ENCODE measurements at places on chromosomes 2 and 18. TPM values are rescaled to one million over a fixed set of nuclear protein-coding genes. Genes with fewer than 3 reads are reported as not detected.

The PNPT1 gene
- 23.2 TPM for total RNA-seq

The AKAIN1 gene
- not detected for total RNA-seq

The STAT4 gene
- total RNA-seq, result 27.2 TPM

The POU3F3 gene
- not detected for total RNA-seq

The GIGYF2 gene
- total RNA-seq, result 113 TPM

The POMC gene
- 3.1 TPM for total RNA-seq

The NCKAP5 gene
- total RNA-seq, result 3.2 TPM

- no peak for DNase-seq
- H3K27me3 ChIP-seq, result no peaks in the 10 kb centered on the region
- no peak overlapping the region for H3K4me3 ChIP-seq
These were observed 350.3 kb downstream of the LRATD1 start for GRCh38 chr2:14982790-14983189.

- no peak overlapping the region for H3K27ac ChIP-seq
- peaks cover 29% of the 10 kb centered on the region for H3K4me1 ChIP-seq
- peak; percentile 55 for DNase-seq
These were observed 16.3 kb downstream of the OTOF start for GRCh38 chr2:26461601-26462023.

DNA sequence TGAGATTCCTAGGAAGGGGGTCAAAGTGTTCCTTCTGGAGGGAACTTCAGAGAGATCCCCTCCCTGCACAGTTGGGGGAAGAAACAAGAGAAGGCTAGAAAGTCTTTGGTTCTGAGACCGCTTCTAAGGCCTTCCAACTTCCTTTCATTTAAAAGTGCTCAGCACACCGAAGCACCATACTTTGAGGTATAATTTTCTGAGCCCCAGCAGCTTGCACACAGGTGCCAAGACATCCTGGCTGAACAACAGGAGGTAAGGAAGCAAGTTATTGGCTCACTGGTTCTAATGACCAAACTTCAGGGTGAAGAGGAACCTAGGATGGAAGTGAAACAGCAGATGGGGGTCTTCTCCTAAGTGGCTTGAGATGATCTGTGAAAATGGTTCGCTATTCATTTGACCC lies 19.2 kb downstream of the TMEM177 start:
- no peak overlapping the region for H3K27ac ChIP-seq
- no peak overlapping the region for H3K4me3 ChIP-seq

DNA sequence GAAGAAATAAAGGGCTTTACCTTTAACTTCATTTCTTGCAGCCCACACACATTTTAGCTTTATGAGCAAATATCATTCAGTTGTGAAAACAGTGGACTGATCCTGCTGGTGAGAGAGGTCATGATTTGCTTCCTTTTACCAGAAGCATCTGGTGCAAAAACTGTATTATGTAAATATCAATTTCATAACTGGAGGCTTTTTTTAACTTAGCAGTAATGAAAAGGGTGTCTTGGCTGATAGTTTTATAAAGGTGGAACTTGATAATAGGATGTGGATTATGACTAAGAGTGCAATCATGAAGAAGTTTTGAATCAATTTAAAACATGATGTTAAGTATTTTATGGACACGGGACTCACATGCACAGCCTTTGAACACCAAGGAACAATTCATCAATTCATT lies 304.4 kb downstream of the GULP1 start:
- H3K27ac ChIP-seq, result no peak overlapping the region
- H3K4me3 ChIP-seq, result no peak overlapping the region
- H3K27me3 ChIP-seq, result no peaks in the 10 kb centered on the region
- no peaks in the 10 kb centered on the region for H3K36me3 ChIP-seq
- DNase-seq, result no peak
- H3K4me1 ChIP-seq, result no peaks in the 10 kb centered on the region

Data from spleen (tissue), 13 donors.